AG04450 (cell line): ENCODE measurements at places on chromosomes 13 and 19. TPM values are rescaled to one million over a fixed set of nuclear protein-coding genes. Genes with fewer than 3 reads are reported as not detected.

CAPN12 gene
- polyA plus RNA-seq = 0.66 and 0.69 TPM in 2 replicates

KLK6 gene
- not detected in 2 replicates for polyA plus RNA-seq

FGF21 gene
- polyA plus RNA-seq = not detected in 2 replicates

KISS1R gene
- polyA plus RNA-seq = not detected in 2 replicates

ZNF134 gene
- polyA plus RNA-seq = 10.7 and 10.9 TPM in 2 replicates

YJEFN3 gene
- 1.2 and 1.4 TPM in 2 replicates for polyA plus RNA-seq

MBD3L3 gene
- polyA plus RNA-seq = not detected in 2 replicates

ZNF235 gene
- 3.6 and 3.8 TPM in 2 replicates for polyA plus RNA-seq

MEIS3 gene
- polyA plus RNA-seq = 21.6 and 27.2 TPM in 2 replicates

MYBPC2 gene
- not detected in 2 replicates for polyA plus RNA-seq

CFAP97D2 gene
- not detected in 2 replicates for polyA plus RNA-seq

CDC42EP5 gene
- polyA plus RNA-seq = 12.3 and 17.7 TPM in 2 replicates

MISP gene
- 0.07 and 0.09 TPM in 2 replicates for polyA plus RNA-seq

DNA sequence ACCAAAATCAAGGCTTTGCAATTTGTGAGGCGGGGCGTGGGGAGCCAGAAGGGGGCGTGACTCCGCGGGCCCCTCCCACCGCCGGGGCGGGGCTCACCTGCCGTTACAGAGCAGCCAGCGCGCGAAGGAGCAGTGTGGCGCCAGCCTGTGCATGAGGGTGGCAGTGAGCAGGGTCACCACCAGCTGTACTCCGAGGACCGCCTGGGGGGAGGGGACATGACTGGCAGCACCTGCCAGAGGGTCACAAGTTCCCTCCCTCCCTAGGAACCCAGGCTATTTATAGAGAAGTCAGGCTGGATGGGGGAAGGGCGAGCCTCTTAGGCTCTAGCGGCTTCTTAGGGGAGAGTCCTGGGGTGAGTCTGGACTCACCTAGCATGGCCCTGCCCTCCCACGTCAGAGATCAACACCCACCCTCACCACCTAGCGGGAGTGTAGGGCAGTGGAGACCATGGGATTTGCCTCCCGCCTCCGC lies 3.6 kb downstream of the TMEM161A start:
- DNase-seq = no peak

DNA sequence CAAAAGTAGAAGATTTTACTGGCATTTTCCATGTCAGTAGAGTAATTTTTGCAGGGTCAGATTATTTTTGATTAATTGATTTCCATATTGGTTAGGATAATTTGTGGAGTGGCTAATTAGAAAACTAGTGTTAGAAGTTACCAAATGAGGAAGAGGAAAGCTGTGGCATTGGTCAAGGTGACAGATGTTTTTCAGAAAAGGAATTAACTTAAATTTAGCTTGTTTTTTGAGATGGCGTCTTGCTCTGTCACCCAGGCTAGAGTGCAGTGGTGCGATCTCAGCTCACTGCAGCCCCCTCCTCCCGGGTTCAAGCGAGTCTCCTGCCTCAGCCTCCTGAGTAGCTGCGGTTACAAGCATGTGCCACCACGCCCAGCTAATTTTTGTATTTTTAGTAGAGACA lies 28.8 kb downstream of the LSM14A start:
- no peak for DNase-seq

DNA sequence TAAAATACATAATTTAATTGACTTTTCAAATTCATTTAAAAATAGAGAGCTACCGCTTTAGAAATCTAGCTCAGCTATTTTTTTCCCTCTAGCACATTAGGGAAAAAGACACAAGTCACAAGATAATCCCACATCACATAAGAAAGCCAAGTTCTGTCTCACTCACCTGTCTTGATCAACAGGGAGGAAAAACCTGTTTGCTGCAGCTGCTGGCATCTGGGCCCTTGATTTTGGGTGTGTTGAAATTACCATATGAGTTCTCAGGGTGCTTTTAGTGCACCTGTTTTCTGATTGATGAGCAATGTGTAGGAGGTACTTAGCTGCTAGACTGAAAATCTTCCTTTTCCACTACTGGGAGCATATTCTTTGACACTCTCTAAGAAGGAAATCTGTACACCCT lies 53.8 kb downstream of the ZDHHC20 start:
- no peak for DNase-seq

DNA sequence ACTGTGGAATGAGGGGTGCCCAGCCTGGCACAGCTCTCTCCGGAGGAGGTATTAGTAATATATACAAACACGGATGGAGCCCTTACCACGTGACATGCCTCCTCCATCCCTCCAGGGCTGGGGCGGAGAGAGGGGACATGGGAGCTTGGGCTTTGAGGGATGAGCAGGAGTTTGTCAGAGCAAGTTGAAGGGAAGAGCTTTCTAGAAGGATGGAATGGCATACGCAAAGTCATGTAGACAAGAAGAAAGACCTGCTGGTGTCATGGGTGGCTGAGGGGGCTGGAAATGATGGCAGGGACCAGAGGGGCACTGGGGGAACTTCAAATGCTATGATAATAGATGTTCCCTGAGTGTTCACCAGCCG lies 2.6 kb downstream of the MPND start:
- DNase-seq = no peak

GRCh38 chr13:42107421-42107820 lies 59.0 kb downstream of the DGKH start:
- DNase-seq = no peak

GRCh38 chr19:57900311-57900710 lies 11.5 kb upstream of the ZNF814 start:
- DNase-seq = no peak

DNA sequence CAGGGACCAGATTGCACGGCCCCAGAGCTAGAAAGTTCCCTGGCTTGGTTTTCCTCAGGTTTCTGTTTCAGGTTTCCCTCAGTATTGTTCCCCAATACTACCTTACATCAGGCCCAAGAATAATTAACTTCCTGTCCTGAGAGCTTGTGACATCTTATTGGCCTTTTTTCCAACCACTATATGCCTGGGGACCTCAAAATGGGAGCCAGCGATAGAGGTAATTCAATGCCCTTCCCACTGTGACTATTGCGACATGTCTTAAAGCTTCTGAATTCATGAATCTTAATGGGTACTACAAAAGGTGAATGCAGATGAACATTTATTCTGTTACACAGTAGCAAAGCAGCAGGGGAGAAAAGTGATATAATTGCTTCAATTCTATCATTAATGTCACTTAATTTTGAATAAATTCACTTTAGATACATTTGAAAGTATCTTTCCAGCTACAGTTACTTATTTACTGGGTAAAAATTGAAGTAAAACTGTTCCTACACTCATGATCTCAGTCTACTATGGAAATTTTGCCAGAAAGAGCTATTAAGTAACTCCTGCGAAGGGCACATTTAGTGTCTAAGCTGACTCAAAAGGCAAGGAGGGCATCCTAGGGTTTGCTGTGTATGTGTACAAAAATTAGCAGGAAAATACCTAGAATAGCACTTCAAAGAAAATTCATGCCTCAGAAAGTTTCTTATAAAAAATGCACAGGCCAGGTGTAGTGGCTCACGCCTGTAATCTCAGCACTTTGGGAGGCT lies 4.1 kb downstream of the CRYL1 start:
- no peak for DNase-seq

DNA sequence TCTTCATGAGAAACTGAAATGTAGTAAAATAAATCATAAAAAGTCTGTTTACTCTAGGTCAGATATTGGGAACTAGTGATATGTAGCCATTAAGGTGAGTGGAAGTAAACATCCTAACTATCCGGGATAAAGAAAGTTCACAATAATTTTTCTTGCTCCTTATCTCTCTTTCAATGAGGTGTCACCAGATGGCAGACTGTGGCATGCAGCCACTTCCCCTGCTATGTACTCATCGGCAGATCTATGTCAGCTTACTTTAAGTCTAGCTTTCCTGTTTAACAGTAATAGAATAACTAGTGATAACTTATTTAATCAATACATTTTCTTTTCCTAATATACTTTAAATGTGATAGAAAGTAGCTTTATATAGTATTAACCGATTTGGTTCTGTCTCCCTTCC lies 181.9 kb downstream of the NDFIP2 start:
- no peak for DNase-seq

- no peak for DNase-seq
Measured at GRCh38 chr13:93345770-93346169, 119.2 kb downstream of the GPC6 start.

DNA sequence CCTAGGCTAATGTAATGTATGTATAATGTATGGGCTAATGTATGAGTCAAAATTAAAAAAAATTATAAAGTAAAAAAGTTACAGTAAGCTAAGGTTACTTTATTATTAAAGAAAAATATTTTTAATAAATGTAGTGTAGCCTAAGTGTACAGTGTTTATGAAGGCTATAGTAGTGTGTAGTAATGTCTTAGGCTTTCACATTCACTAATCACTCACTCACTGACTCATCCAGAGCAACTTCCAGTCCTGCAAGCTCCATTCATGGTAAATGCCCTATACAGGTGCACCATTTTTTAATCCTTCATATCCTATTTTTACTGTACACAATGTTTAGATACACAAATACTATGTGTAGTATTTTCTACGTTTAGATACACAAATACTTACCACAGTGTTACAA lies 1.8 kb upstream of the TMEM272 start:
- no peak for DNase-seq

DNA sequence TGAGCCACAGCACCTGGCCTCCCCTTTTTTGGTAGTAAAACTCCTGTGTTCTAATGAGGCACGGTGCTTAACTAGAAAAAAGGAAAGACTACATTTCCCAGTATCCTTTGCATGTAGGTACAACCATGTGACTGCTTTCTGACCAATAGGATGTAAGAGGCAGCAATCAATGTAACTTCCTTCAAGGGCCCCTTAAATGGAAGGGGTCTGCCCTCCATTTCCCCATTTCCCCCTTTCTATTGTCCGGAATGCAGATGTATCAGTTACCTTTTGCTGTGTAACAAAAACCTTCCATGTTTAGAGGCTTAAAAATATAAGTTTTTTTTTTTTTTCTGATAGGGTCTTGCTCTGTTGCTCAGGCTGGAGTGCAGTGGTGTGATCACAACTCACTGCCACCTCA lies 2.2 kb downstream of the GPR32 start:
- no peak for DNase-seq

DNA sequence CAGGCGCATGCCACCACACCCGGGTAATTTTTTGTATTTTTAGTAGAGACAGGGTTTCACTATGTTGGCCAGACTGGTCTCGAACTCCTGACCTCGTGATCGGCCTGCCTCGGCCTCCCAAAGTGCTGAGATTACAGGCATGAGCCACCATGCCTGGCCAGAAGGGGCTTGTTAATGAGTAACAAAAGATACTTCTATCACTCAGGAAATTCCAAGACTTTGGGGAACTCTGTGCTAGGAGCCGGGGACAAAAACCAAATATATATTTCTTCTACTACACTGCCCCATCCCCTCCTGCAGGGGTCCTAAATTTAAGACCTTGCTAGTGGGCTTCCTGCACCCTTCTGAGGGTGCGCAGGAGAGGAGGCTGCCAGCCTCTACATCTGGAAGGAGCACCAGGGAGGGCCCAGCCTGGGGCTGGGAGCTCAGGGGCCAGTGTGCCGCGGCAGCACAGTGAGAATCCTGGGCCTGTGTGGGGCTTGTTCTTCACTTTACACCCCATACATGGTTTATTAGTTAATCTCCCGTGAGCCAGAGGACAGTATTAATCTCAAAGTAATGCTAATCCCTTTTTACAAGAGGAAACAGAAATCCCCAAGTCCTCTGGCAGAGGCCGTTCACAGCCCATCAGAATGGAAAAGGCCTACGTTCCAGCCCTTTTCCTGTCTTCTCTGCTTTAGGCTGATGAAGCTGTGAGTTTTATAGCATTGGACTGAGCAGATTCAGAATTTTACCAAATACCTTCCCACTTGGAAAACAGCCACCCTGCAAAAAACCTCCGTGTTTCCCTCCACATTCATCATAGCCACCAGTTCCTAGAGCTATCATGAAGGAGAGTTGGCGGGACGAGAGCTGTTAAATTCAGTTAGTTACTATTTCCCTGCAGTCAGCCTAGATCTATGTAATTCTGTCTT lies 44.4 kb upstream of the NPAS1 start:
- no peak for DNase-seq

GRCh38 chr13:54241719-54242118 lies 1213.1 kb downstream of the OLFM4 start:
- no peak for DNase-seq

DNA sequence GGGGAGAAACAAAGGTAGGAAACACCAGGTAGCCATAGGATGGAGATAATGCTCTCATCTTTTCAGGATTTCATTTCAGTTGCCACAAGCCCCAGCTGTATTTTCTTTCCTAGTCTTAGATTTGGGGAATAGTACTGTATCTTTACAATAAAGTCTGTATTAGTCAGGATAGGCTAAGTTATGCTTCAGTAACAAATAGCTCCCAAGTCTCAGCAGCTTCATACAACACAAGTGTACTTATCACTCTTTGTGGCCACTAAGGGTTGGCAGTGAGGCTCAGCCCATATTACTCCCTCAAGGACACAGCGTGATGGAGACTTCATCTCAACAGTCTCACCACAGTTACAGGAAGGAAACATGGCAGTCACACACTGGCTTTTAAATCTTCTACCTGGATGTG lies 61.4 kb downstream of the STARD13 start:
- DNase-seq = no peak

GRCh38 chr13:75881109-75881775 lies 245.1 kb downstream of the LMO7 start:
- peak; percentile 76 for DNase-seq

- DNase-seq = no peak
Measured at GRCh38 chr19:16559780-16560276, 12.4 kb downstream of the SLC35E1 start.

DNA sequence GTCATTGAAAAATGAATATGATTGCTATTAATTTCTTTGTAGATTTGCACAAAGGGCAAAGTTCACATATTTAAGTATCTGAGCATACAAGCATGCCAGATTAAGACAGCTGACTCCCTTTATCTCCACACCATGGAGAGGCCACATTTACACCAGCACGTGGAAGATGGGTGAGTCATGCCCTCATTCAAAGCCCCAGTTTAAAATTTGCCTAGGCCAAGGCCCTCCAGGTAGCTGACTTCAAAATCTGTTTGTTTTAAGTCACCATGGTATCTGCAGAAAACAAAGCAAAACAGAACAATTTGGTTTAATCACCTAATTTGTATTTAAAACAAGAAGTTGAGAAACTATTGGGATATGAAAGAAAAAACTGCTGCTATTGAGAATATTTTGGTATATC lies 109.2 kb downstream of the ESD start:
- DNase-seq = no peak
